ENCODE measurements at places on chromosomes 12 and 14. TPM values are rescaled to one million over a fixed set of nuclear protein-coding genes. Genes with fewer than 3 reads are reported as not detected.

DNA sequence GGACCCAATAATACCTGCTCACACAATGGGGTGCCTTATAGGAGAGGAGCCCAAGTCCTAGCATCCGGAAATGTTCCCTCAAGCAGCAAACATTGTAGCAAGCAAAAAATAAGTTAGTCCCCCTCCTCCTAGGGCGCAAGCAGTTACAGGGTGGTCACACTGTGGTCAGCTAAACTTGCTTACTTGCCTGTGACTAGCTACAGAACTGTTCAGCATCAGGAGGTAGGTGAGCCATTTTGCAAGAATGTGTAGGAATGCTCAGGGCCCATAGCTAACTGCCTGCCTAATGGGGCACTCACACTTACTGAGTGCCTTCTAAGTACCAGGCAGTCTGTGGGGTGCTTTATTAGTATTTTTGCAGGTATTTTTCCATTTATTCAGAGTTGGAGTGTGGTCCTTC is 154.6 kb upstream of the GRIN2B start:
- DNase-seq, result no peak

- no peak for DNase-seq
These were observed 96.1 kb downstream of the DAD1 start for GRCh38 chr14:22492622-22493542.

DNA sequence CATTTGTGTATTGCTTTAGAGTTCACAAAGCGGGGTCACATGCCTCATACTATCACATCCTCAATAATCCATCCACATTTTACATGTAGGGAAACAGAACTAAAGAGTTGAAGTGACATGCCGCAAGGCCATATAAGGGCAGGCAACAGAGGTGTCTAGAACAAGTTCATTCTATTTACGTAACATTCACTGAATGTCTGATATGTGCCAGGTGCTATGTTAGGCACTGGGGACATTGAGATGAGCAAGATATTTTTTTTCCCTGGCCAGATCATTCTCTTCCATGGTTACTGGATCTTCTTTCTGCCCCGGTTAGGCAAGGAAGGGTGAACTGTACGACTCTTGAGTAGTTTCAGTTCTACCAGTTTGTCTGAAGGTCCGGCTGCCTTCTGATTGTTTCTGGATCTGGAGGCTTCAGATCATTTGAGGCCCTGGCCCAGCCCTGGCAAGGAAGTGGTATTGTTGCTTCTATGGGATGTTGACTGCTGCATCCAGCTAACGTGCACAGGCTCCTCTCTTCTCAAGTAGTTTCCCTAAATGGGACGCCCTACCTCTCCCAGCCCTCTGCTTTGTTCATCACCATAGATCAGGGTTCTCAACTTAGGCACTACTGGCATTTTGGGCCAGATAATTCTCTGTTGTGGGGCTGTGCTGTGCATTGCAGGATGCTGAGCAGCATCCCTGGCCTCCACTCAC is 12.1 kb downstream of the GPATCH2L start:
- DNase-seq, result no peak

GRCh38 chr14:58771016-58771415 is 133.3 kb downstream of the DACT1 start:
- DNase-seq, result no peak

DNA sequence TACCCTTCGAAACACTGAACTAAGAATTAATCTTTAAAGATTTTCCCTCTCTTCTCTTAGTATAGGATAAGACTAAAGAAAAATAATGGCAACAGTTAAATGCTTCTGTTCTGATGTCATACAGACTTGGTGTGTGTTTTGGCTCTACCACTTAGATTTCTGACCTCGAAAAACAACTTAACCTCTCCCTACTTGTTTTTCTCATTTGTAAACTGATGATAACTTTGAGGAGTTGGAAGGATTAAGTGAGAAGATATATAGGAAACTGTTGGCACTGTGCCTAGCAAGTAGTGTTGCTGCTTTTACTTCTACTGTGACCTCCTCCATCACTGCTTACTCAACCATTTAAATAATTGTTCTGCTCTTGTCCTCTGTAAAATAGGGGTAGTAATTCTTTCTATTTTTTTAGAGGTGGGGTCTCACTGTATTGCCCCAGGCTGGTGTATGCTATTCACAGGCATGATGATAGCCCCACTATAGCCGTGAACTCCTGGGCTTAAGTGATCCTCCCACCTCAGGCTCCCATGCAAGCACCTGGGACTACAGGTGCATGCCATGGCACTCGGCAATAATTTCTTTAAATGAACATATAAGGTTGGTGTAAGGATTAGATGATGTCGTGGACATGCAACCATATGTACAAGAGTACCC is 22.4 kb downstream of the PALS1 start:
- DNase-seq, result no peak

GRCh38 chr12:114864837-114865551 is 181.0 kb upstream of the TBX3 start:
- no peak for DNase-seq

DNA sequence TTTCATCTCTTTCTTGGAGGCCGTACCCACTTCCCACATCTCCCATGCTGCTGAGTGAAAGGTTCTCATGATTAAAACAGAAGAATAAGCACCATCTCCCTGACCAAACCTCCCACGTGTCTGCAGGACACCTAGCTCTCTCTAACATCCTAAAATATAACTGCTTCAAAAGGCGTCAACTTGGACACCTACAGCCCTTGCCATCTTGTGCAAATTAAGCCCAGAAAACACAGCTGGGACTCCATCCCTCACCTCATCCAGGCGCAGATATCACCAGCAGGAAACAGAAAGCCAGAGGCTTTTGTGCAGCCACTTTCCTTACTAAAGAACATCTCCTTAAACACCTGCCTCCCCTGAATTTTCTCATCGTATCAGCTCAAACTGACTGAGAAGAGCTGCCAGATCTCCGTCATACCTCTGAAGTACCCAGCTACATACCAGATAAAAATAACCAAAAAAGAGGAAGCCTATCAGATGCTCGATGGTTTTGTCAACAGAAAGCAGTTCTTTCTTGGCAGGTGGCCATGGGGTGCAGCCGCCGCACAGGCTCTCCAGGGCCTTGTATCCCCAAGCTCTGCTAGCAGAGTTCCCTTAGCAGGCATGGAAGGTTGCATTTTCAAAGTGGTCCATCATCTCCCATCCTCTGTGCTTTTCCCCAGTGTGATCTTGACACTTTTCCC is 28.8 kb downstream of the MAP3K9 start:
- no peak for DNase-seq

Gene CLEC12A
- 0.30 TPM for total RNA-seq

Gene ACRBP
- 1.7 TPM for total RNA-seq

Gene RBMS2
- total RNA-seq, result 28.1 TPM

Gene INSM2
- total RNA-seq, result not detected

Gene TRMT5
- 10.3 TPM for total RNA-seq

Data from suprapubic skin (tissue), 4 donors.